Omental fat pad (tissue), 4 donors: ENCODE measurements at places on chromosomes 1 and 21.

GRCh38 chr1:106637566-106637965 is 418.9 kb upstream of the PRMT6 start:
- no peak for DNase-seq

DNA sequence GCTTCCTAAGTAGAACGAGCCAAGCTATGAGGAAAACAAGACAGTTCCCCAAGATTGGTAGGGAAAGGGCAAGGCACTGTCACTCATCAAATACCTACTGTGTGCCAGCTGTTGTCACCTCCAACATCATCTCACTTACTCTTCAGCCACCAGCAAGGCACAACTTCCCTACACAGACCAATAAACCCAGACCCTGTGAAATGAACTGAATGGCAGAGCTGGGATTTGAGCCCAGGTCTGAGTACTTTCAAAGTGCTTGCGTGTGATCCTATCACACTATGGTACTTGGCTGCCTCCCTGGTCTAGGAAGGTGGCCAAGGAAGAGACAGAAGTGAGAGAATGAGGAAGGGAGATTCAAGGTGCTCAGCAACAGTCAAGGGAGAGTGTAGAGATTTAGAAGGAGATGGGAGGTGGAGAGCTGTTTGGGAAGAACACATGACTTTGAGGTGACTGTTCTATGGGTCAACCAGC is 16.7 kb upstream of the TRIM63 start:
- no peak for DNase-seq

DNA sequence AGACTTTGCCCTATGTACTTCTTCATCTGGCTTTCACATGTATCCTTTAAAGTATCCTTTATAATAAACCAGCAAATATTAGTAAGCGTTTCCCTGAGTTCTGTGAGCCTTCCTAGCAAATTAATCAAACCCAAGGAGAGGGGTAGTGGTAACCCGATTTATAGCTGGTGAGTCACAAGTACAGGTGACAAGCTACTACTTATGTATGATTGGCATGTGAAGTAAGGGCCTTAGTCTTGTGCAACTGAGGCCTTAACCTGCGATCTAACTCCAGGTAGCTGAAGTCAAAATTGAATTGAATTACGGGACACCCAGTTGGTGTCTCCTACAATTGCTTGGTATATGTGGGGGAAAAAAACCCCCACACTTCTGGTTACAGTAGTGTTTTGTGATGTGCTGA is 26.0 kb downstream of the SLC16A1 start:
- no peak for DNase-seq

DNA sequence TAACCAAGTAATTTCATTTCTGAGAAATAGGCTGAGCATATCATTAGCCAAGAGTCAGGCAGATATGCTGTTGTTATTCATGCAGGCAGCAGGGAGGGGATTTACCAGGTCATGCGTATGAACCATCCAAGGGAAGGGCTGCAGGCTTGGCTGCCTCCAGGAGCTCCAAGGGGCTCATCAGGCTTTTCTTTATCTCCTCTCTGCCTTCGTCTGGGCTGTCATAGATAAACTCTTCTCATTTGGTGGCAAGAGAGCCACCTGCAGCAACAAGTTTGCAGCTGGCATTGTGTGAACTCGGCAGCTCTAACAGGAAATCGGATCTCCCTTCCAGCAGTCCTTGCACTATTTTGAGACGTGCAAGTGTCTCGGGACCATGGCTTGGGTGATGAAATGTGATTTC is 7.5 kb downstream of the CCDC27 start:
- no peak for DNase-seq

GRCh38 chr1:184388319-184388889 is 1.6 kb downstream of the C1orf21 start:
- DNase-seq = no peak

GRCh38 chr1:70256664-70257063 is 35.5 kb downstream of the SRSF11 start:
- DNase-seq = no peak

GRCh38 chr1:194013561-194013960 is 827.1 kb upstream of the B3GALT2 start:
- no peak for DNase-seq

GRCh38 chr1:3296326-3296725 is 158.1 kb upstream of the ARHGEF16 start:
- no peak for DNase-seq

GRCh38 chr1:241840164-241840563 is 7.8 kb upstream of the EXO1 start:
- DNase-seq = no peak

DNA sequence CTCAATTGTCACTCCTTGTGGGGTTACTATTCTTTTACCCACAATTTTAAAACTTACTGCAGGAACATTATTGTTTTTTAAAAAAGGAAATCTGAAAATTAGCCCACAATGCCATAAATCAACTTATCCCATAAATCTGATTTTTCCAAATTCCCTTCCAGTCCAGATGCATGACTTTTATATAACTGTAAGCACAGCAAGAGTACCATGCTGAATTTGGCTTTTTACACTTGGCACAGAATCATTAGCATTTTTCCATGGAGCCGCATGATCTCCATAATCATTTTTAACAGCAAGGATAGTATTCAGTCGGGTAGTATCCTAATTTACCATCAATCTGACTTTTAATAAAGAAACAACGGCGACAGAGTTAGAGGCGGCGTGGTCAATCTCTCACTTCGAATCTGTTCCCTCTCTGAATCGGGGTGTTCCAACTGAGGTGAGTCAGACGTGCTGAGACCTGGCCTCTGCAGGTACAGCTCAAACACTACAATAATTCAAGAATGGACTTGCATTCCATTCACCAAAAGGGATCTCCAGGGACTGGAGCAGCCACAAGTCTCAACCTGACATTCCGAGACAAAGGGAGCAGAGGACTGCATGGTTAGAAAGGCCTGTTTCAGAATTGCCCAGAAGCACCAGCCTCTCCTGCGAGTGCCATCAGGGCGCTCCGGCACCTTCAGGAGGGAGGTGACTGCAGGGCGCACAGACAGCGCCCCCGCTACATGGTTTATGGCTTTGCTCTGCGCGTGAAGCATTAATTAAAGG is 48.9 kb downstream of the SLC66A1 start:
- DNase-seq = no peak

DNA sequence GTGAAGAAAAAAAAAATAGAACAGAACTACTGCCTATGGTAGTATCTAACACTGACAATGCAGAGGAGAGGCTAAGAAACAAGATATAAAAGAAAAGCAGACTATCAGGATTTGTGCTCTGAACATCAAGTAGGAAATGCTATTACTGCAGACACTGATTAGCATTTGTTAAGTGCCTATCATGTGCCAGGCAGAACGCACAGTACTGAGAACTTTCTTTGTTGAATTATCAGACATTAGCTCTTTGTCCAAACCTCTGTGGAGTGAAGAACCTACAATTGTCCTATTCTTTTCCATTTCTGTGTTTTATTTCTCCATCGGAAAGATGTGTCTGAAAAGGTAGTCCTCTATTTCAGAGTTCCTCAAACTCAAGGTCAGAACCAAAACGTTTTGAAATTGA is 30.5 kb upstream of the DISP1 start:
- DNase-seq = no peak
